Stimulated activated naive B cell treated with anti-CD40 and anti-IgM and Interleukin-4, amounts not matched to agents 10 μg/mL and 1 μg/mL and 100 μg/mL, for 72 hours (primary cell): ENCODE measurements at places on chromosomes 1 and 21.

DNA sequence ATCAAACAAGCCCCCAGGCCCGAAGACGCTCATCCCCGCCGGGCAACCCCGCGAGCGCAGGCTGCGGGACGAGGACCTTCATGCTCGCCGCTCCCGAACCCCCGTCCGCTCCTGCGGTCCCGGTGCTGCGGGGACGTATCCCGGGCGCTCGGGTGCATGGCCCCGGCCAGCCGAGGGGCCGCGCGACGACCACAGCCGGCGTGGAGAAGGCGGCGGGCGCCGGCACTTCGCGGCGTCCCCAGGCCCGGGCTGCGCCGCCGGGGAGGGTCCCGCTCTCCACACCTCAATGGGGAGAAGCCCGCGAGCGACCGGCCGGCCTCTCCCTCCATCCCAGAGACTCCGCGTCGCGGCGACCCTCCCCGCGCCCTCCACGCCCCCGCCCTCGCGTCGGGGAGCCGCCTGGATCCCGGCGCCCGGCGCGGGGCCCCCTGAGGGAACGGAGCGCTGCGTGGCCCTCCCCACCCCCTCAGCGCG lies 401 bp downstream of the ERRFI1 start:
- no peak for DNase-seq

DNA sequence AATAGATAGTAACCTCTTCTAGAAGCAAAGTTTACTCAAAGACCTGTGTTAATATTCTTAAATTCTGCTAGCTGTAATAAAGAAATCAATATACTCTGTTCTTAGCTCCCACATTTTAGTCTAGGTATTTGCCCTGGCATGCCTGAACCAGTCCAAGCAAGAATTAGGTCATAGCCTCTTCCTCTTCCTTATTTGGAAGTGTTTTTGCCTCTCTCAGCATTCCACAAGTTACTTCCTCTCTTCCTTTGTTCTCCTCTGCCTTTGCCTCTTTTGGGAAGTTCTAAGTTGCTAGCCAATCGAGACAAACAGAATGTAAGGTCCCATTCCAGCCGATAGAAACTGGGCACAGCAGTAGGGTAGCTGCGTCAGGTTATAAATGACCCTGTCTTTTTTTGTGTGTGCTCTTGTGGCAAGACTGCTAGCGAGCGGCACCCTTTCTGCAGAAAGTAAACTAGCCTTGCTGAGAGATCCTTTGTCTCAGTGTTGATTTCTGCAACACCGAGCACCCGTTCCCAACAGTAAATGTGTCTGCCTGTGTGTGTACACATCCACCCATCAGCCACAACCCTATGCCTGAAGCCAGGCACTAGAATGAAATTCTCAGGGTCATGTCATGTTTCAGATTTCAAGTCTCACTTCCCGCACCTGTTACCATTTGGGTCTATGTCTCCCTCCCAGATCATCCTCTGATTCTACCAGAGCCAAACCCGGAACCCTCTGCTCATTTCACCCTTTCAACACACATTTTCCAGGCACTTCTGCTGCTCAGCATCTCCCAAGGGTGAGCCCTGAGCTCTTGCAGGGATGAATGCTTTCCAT lies 37.5 kb downstream of the LRRC3 start:
- no peak for DNase-seq

DNA sequence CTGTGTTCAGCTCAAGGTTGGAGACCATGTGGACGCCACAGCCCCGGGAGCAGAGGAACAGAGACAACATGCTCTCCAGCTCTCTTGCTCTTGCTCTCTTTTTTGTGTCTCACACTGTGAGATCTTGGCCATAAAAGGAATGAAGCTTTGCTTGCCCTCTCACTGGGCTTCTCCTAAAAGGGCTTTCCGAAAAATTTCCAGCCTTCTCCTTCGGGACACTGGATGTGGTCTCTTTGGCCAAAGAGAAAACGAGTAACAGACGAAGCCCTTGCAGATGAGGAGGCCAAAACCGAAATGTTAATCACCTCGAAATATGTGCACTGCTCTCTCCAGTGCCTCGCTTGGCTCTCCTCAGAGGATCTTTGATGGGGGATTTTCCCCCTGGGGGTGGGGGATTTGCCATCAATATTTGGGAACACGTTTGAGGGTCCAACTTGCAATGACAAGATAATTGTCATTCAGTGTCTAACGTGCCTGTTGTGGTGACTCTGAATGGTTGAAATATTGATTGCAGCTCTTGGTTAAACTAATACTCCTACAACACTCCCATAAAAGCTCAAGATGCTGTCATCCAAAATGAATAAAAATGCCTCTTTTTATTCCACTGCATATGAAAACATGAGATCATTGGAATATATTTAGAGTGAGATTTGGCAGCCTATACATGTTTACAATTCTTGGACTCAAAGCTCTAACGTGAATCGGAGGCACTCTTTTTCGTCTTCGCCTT lies 68.6 kb upstream of the ANGPTL1 start:
- no peak for DNase-seq

- DNase-seq = peak; percentile 36
Observed at GRCh38 chr1:180278596-180279395, 48.7 kb downstream of the LHX4 start.

DNA sequence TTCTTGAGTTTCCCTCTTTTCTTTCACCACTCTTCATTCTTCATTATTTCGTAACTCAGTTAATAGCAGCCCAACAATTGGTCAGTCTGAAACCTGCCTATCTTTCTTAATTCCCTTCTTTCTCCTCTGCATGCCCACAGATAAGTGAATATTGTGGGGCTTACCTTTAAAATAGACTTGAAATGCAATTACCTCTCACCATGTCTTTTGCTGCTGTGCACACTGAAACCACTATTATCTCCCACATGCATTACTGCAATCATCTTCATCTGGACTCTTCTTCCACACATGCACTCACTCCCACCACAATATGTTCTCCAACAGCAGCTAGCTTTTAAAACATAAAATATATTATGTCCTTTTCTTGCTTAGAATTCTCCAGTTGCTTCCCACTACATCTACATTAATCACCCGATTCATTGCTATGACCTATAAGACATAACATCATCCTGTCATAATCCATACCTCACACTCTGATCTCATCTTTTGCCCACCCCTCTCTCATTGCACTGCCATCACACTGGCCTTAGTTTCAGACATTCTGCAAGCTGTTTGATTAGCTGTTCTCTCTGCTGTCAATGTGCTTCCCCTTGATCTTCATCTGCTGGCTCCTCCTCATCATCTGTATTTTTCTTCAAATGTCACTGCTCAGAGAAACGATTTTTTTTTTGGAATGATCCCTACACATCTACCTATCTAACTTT lies 304.8 kb downstream of the PTPRC start:
- DNase-seq = no peak

DNA sequence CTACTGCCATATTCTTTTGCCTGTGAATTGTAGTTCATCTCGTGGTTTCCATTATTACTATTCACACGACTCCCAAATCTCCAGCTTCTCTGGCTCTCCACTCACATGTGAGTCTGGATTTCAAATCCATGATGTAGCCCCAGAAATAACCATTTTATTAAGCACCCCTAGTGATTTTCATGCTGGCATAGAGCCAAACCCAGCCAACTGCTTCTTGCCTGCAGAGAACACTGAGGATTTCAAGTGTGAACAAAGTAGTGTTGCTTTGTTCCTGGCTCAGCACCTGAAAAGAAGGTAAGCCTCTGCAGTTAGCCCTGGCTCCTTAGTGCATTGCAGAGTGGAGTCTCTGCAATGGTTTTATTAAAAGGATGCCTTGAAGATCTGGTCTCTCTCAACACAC lies 25.9 kb downstream of the UTP25 start:
- no peak for DNase-seq

GRCh38 chr1:182035097-182035770 lies 26.3 kb downstream of the ZNF648 start:
- no peak for DNase-seq

GRCh38 chr1:2276803-2277580 lies 48.9 kb downstream of the SKI start:
- no peak for DNase-seq

DNA sequence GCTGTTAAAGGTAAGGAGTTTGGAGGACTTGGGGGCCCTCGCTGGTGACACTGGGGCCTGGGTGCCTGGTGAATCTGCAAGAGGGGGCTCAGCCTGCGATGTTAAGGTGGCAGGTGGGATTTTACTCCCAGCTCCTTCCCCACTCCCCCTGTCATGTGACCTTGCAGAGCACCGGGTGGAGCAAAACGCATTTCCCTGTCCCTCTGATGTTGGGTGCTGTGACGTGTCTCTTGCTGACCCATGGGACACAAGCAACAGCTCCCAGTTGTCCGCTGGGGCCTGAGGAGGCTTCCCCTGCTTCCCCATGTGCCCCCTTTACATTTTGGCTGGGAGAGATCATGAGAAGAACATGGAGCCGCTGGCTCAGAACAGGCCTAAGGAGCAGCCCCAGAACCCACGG lies 319.0 kb downstream of the MATN1 start:
- no peak for DNase-seq

- DNase-seq = no peak
Observed at GRCh38 chr1:174799136-174799479, 200.6 kb upstream of the CACYBP start.

- DNase-seq = no peak
Observed at GRCh38 chr21:45724994-45725843, 81.7 kb downstream of the PCBP3 start.

DNA sequence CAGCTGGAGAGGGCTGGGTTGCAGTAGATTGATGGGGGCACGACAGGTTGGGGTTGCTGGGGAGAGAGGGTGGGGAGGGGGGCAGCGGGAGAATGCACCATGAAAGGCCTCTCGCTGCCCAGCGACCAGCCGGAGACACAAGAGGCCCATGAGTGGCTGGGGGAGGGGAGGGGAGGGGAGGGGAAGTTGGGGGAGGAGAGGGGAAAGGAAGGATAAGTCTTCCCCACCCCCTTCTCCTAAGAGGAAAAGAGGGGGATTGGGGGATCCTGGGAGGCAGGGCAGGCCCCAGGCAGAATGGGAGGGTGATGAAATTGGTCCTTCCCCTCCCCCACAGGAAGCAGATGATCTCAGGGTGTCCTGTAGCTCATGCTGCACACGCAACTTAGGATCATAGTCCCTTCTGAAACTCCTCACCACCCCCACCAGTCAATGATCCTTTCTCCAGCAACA lies 45.7 kb downstream of the PAX7 start:
- DNase-seq = no peak

GRCh38 chr1:19240673-19241538 lies 10.4 kb downstream of the EMC1 start:
- DNase-seq = peak; percentile 31

DNA sequence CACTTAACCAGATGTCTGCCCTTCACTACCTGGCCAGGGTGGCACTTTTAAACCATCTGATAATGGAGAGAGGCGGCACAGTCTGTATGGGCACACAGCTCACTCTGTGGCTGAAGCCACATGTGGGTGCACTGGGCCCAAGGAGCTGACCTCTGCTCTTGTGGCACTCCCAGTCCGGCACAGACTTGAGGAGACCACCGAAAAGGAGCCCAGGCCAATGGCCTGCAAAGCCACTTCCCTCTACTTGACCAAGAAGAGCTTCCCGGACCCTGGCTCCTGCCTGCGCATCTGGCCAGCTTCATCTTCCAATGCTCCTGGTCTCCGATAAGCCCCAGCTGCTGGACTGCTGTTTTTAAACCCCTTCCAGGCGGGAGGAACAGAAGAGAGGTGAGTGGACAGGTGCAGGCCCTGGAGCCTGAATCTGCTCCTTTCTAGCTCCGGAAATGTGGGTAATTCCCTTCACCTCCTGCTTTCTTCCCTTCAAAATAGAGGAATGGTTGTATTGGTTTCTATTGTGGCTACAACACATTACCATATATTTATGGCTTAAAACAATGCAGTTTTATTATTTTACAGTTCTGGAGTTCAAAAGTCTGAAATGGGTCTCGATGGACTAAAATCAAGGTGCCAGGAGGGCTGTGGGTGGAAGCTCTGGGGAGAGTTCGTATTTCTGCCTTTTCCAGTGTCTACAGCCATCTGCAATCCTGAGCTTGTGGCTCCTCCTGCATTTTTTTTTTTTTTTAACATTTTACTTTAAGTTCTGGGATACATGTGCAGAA lies 11.6 kb downstream of the GNG4 start:
- no peak for DNase-seq

GRCh38 chr1:25247024-25247828 lies at the start of gene RSRP1:
RSRP1 (minus strand) TSS chr1:25247454; CDS start chr1:25246963, 491 bp downstream.
- DNase-seq = peak; percentile 99

DNA sequence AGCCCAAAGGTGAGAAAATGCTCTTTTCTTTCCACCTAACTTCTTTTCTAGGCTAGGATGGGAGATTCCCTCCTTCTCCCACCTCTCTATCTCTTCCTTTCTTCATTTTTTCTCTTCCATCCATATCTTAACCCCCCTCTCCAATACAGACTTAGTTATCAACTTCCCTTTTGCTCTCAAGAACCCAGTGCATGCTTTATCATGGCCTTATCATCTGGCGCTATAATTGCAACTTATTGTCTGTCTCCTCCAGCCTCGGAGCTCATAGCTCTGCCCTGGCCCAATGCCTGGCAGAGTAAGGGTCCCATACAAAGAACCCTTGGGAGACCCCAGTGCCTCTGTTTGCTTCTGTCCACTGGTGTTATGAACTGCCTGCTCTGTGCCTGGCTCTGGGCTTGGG lies 71.0 kb upstream of the NFASC start:
- no peak for DNase-seq

DNA sequence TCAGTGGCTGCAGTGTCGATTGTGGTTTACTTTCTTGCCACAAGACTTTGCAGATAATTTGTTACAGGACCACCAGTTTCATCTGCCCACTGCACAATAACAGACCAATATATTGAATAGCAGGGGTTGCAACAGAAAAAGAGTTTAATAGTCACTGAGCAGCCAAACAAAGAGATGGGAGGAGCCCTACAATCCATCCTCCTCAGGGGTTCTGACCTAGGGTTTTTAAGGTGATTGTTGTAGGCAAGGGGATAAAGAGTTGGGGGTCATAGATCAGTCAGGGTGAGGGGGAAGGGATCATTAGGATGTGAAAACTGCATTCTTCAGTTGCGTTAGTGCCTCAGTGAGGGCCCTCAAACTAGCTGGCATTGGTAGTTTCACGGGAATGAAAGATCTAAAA lies 110.7 kb upstream of the OLFM3 start:
- DNase-seq = no peak

GRCh38 chr1:179984942-179985341 lies 30.3 kb downstream of the CEP350 start:
- no peak for DNase-seq

DNA sequence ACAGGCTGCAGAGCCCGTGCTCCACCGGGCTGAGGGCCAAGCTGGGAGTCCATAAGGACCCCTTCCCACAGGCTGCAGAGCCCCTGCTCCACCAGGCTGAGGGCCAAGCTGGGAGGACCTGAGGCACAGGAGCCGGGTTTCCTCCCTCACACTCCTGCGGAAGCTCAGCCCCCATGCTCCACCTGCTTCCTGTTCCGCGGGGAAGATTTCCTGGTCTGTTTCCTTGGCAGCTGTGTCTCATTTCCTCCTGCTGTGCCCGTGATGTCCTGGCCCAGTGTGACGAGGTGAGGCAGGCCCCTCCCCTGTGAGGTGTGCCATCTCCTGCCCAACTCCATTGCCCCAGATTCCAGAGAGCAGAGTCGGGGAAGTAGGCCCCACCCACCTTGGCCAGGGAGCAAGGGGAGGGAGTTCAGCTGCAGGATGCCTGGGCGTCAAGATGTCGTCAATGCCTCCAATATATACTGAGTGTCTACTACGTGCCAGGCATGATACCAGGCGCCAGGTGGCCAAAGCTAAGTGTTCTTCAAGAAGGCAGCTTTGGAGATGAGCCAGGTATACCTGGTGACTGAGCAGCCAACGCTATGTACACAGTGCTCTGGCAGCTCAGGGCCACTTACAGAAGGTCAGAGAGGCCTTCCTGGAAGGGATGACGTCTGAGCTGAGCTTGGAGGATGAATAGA lies 58.8 kb downstream of the NAV1 start:
- no peak for DNase-seq

GRCh38 chr1:27660300-27660835 lies 11.6 kb downstream of the IFI6 start:
- DNase-seq = no peak
